ENCODE measurements at places on chromosomes 2 and 18. TPM values are rescaled to one million over a fixed set of nuclear protein-coding genes. Genes with fewer than 3 reads are reported as not detected.

GRCh38 chr2:22879009-22879863, 505.7 kb upstream of the KLHL29 start:
- DNase-seq = no peak

GRCh38 chr18:71554686-71555085, 989.5 kb downstream of the CBLN2 start:
- no peak for DNase-seq

DNA sequence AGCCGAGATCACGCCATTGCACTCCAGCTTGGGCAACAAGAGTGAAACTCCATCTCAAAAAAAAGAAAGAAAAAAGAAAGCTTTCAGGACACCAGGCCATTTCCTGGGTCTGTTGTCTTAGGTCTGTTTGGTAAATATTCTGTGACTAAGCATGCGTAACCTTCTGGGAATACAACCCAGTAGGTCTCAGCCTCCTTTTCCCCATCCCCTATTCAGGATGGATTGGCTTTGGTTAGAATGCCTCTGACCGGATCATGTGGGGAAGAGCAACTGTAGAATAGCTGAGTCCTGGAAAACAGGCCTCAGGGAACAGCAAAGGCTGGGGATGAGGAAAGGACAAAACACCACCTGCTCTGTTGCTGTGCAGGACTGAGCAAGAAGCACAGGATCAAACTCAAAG, 1.6 kb upstream of the PDCL3 start:
- no peak for DNase-seq

DNA sequence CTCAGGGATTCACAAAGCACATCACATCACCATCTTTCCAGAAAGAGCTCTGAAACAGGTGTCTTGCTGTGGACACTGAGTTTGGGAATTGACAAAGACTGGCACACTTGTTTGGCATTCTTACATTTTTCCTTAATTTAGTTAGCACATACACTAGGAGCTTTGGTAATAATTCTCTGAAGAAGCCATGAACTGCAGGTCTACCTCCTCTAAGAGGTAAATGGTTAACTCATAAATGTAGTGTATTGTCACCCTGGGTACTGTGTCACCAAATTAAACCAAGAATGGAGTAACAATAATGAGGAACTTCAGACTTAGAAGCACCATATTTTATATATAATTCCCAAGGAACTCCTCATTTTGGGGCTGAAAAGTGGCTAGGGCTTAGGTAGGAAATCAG, 22.6 kb downstream of the EIF4E2 start:
- no peak for DNase-seq

- no peak for DNase-seq
Measured at GRCh38 chr2:173458991-173459780, 104.5 kb downstream of the CDCA7 start.

- no peak for DNase-seq
Measured at GRCh38 chr2:106129150-106129549, 65.0 kb downstream of the UXS1 start.

DNA sequence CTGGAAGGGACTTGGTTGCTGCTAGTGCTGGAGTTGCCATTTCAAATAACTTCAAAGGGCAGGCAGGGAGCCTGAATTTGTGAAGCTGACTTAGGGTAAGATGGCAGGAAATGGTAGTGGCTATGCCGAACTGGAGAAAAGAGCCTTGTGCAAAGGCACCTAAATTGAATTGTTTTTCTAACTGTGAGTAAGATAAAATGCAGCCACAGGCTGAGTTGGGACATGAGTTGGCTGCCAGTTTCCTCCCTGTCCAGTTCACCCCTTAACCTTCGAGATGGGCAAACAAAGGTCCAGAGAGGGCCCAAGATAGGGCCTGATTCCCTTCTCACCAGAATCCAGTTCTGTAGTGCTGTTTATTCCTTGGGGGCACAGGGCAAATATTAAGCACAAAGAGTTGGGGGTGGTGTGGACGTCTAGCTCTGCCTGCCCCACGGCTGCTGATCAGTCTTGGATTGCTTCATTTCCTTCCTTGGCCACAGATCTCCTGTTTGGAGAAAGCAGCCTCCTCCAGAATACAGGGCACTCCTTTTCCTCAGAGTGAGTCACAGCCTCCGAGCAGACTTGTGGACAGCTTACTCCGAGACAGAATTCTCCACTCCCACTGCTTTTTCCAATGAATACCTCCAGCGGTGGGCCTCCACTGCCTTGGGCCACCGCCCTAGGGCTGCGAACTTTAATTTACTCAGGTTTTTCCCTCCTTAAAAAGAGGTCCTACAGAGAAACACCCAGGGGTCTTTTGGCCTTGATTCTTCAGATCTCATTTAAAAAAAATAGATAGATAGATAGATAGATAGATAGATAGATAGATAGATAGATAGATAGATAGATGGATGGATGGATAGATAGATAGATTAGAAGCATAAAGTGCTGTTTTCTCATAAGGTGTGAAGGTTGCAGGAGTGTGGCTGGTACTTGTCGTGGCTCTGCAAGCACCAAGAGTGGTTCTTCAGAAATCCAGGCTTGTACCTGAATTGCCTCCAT, 18.4 kb upstream of the SLC20A1 start:
- DNase-seq = peak; percentile 49

The PSMD14 gene
- 138 TPM for total RNA-seq

GRCh38 chr18:40935423-40935822, 1019.6 kb upstream of the PIK3C3 start:
- no peak for DNase-seq

DNA sequence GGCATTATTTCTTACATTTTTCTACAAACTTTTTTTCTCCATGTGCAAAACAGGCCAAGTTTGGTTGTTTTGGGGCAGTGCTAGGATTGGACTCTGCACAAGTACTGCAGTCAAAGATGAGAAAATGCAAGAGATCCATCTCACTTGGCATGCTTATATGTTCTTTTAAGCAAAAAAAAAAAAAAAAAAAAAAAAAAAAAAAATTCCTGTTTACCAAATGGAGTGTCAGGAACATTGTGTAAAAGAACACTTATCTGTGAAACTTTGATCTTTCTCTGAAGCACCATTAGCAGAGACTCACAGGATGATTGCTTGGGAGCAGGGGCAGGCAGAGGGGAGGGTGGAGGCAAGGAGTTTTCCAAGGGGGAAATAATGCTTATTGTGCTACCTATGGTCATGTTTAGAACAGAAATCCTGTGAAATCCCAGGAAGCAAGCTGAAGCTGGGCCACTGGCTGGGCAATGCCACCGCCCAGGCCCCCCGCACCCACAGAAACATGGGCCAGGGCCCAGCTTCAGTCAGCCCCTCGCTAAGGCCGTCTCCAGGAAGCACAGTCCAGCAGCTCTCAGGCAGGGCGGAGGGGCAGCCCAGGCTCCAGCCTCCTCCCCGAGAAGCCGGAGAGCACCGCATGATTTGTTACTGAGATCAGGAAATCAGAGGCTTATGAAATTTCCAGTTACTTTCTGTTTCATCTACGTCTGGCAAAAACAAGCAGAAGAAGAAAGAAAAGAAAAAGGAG, 229.4 kb downstream of the ZNF516 start:
- DNase-seq = no peak

DNA sequence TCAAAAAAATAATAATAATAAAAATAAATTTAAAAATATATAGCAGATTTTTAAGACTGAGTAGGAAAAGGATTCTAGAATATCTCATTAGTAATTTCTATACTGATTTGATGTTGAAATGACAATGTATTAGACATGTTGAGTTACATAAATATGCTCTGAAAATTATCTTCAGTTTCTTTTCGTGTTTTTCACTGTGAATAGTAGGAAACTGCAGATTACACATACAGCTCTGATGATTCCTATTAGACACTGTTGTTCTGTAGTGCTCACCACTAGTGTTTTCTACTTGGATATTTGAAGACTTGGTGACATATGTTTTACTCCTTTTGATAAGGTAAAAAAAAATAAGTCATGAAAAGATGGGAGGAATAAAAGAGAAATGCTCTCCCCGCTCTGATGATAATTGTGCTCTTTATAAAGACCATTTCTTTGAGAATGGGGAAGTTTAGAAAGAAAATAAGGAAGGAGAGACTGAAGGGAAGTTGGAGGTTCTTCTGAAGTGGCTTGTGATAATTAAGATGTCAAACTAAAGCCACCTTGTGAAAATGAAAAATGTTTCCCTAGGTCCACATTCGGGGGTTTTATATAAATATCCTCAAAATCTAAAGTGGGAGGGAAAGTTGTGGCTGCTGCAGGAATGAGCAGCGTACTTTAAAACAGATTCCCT, 52.9 kb downstream of the SLC9A2 start:
- no peak for DNase-seq

The SERPINB8 gene
- total RNA-seq = 3.8 TPM

DNA sequence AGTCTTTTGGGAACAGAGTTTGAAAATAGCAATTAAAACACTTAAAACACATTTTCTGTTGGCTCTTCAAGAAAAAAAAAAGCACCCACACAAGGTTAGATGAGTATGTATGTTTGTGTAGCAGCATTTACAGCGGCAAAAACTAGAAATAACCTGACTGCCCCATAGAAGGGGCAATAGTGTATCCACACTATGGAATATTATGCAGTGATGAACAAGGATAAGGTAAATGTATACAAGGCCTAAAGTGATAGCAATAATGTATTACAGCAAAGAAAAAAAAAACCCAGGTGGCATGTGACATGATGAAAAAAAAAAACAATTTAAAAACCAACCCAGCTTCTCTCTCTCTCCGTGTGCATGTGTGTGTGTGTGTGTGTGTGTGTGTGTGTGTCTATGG, 34.8 kb downstream of the POLR1A start:
- DNase-seq = no peak

- DNase-seq = no peak
Measured at GRCh38 chr18:63046375-63046774, 273.2 kb downstream of the BCL2 start.

GRCh38 chr2:187842978-187843847, 289.0 kb upstream of the TFPI start:
- DNase-seq = no peak

- DNase-seq = no peak
Measured at GRCh38 chr2:60676706-60677330, 79.2 kb upstream of the PAPOLG start.

DNA sequence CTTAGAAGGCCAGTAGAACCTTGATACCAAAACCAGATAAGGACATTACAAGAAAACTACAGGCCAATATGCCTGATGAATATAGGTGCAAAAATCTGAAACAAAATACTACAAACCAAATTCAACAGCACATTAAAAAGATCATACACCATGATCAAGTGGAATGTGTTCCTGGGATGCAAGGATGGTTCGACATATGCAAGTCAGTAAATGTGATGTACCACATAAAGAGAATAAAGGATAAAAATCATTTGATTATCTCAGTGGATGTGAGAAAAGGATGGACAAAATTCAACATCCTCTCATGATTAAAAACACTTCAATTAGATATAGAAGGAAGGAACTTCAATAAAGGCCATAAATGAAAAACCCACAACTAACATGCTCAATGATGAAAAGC, 129.6 kb downstream of the RTN4 start:
- DNase-seq = no peak

GRCh38 chr2:224078656-224079055, 39.6 kb upstream of the SERPINE2 start:
- no peak for DNase-seq

DNA sequence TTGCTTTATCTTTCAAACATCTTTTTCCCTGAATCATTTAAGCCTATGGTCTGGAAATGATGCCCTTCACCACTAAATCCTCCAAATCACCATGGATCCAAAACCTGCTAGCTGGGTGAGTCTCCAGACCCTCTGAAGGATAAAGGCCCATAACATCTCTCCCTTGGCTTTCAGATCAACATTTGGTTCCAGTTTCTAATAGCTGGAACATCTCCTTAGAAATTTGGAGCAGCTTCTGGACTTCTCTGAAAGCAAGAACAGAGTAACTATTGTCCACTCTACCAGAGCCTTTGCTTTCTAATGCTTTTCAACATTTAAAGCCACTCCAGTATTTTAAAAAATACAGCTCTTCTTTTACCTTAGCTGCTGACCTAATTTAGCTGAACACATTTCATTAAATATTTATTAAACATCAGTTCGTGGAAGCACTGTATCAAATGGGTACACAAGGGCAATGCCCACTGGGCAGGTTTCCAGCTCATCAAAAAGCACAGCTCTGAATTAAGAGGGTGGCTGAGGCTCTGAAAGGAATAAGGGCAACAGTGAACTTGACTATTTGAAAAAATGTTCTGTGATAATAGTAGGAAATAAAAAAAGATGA, 75.3 kb downstream of the GALNT3 start:
- no peak for DNase-seq

The RNF125 gene
- total RNA-seq = 3.3 TPM

The DYSF gene
- total RNA-seq = 243 TPM

GRCh38 chr2:219296631-219297391, 12.4 kb downstream of the PTPRN start:
- no peak for DNase-seq

Data from gastrocnemius medialis (tissue), 4 donors.